Vagina (tissue), 2 donors: ENCODE measurements at places on chromosomes 7 and 10.
A peak's percentile ranks its signal among the peaks of the same experiment; 100 is the strongest.

GRCh38 chr7:50095634-50096033 is 2.6 kb upstream of the ZPBP start:
- DNase-seq = no peak

DNA sequence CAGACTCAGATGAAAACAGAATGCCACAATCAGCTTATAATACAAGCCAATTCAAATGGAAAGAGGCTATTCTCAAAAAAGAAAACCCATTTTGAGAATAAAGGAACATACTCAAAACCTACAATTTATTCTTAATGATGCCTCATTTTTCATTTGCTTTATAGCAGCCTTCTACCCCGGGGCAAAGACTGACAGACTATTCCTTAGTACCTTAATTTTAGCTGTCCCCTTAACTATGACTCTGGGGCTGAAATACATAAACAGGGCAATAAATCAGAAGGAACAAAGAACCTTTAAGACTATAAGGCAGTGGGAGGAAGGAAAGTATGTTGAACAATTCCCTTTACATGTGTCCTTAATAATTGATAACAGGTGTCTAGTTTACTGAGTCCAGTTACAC is 76.8 kb downstream of the TMEM106B start:
- no peak for DNase-seq

GRCh38 chr10:35426657-35427056 is 90.3 kb downstream of the CCNY start:
- DNase-seq = no peak

GRCh38 chr10:114506871-114507385 is 102.6 kb upstream of the AFAP1L2 start:
- DNase-seq = no peak

DNA sequence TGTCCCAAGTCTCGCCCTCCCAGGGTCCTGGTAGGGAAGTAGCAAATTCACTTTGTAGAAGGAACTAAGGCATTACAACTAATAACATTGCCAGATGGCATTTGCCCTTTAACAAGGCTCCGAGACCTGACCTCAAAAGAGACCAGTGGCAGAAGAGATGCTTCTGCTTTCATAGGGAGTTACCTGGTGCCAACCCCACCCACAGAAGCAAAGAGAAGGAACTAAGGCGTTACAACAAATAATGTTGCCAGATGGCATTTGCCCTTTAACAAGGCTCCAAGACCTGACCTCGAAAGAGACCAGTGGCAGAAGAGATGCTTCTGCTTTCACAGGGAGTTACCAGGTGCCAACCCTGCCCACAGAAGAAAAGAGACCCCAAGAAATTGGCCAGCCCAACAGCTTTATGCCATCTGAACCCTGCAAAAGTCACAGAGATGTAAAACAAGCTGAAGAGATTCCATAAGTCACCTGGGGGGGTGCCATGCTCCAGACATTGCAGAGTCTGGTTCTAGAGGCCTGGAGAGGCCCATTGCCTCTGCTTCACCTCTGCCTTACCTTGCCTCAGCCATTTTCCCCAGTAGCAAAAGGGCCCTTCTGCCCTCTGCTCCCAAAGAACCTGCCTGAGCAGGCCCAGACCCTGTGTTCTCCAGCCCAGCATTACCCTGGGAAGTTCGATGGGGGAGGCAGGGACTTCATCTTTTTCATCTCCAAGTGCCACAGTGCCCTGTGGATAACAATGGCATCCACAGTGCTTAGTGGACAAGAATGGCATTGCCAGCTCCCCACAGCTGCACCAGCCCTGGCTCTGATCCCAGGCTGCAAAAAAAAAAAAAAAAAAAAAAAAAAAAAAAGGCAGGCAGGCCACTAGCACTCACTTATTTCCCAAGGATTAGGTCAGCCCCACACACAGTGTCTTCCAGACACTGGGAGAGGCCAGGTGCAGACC is 179.5 kb upstream of the PLXNA4 start:
- DNase-seq = no peak

DNA sequence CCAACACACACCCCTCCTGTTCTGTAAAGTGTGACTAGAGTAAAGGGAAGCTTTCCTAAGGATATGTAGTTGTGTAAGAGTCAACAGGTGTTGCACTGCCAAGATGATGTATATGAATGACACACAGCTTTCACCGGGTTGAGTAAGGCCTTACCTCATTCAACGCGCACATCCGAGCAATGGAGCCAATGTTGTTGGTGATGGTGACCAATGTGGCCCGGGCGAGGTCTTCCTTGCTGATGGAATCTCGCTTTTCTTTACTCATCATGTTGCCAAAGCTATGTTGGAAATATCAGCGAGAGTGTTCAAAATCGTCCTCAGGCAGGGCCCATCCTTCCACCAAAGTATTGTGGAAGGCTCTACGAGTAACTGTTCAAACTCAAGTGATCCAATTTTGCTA is 52.0 kb downstream of the PANK1 start:
- no peak for DNase-seq

DNA sequence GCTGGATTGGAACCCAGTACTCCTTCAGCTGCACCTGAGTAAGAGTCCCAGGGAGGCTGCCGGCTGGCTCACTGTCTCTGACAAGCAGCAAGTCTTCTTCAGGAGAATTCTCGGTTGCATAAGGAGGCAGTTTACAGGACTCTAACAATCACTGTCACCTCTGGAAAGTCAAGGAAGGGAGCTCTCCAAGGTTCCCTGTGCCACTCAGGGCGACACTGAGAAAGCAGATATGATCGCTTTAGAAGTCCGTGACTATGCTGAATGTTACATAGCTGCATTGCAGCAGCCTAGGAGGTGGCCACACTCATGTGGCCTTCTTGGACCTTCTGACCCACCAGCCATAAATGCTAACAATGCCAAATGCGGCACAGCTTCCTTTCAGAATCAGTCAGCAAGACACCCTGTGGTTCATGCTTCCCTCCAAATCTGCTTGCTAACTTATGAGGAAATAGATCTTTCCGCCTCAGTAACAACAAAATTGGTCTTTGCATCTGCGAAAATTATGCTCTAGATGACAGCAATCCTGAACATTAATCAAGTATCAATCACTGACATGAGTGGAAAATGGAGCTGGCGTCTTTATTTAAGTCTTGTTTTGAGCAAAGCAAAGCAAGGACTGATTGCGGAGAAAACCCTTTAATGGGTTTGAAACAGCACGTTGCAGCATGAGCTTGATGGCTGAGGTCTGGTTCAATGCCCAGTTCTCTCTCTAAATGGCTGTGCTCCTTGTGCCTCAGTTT is 132.9 kb downstream of the ATXN7L1 start:
- no peak for DNase-seq

GRCh38 chr10:12971001-12971788 is 30.3 kb downstream of the CCDC3 start:
- peak; percentile 49 for DNase-seq

- DNase-seq = no peak
These were observed 42.7 kb upstream of the CACNB2 start for GRCh38 chr10:18097524-18097923.

DNA sequence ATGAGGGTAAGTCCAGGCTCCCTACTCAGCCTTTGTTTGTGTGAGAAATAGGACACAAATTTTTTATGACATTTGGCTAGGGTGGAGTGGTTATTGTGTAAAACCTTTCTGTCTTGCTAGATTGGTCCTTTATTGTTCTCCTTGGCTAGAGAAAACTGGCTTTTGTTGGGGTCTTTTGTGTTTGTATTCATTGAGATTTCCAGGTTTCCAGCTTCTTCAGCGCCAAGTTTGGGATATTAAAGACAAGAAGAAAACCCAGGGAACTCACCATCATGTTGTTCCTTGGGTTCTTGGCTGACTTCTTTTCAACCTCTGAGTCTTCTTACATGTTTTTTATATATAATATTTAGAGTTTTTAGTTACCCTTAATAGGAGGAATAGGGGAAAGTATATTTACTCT is 310.0 kb downstream of the HPSE2 start:
- DNase-seq = no peak

DNA sequence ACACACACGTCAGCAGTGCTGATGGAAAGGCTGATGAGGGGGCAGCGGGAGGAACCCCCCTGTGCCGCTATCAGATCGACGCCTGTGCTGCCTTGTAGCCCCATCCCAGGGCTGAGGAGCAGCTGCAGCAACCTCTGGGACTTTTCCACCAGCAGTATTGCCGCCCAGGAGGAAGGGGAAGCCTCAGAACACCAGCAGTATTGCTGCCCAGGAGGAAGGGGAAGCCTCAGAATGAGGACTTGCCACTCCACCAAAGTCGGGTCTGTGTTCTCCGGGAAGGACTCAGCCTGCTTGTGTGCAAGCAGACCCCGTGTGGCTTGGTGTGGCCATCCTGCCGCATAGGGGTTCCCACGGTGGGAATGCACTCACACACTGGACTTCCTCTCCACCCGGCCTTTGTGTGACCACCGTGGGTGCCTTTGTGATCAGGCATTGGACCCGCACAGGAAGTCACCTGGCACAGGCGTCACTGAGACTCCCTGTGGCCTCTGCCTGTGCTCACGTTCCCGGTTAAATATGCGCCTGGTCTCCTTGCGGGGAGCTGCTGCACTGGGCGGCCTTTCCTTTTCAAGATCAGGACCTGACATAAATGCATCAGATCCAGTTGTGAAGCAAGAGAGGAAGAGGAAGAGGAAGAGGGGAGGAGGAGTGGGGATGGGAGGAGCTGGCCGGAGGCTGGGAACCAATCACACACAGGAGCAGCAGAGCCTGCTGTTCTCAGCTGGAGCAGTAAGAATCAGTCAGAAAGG is 248.5 kb downstream of the DNAJB6 start:
- no peak for DNase-seq

DNA sequence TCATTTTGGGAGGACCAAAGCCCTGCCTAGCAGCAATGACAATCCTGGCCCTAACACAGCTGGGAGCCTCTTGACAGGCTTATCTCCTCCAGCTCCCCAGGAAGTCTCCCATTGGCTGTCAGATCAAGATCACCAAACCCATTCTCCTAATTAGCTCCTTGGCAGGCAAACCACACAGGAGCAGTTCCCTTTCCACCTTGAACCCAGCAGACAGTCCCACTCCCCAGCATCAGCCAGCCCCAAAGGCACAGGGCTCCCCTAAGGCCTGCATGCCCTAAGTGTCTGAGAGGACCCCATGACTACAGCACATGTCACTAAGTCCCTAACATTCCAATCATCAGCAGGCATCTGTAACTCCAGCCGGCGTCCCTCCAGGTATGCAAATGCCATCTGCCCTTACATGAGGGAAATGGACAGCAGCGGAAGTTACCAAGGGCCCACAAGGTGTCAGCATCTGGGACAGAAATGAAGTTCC is 348.5 kb downstream of the KCNMA1 start:
- DNase-seq = no peak

- DNase-seq = no peak
These were observed 18.6 kb upstream of the SMO start for GRCh38 chr7:129169686-129170440.

DNA sequence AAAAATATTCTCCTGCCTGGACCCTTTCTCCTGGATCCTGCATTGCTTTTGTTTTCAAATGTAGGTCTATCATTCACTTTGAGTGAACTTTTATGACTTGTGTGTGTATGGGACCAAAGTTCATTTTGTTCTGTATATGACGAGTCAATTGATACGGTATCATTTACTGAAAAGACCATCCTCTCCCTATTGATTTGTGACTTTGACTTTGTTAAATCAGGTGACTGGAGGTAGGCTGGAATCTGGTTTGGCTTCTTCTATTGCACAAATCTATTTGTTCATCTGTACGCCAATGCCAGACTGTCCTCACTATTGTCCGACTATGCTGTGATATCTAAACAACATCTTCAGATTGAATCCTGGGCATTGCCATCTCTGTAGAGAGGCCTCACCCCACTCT is 5.3 kb upstream of the ARMS2 start:
- no peak for DNase-seq

DNA sequence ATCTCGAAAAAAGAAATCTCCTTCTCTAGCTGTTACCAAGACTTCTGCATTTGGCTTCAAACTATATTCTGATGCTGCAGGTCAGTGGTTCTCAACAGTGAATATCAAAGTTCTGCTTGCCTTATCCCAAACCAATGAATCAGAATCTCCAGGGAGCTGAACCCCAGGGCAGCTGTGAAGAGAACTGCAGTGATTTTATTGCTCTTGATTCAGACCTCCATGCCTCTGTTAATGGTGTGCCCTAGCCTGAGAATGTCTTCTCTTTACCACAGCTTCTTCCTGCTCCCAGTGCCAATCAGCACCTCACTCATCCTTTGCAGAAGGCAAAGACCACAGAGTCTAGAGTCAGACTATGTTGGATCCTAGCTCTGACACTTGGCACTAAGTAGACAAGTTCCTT is 46.2 kb upstream of the MRLN start:
- DNase-seq = no peak

DNA sequence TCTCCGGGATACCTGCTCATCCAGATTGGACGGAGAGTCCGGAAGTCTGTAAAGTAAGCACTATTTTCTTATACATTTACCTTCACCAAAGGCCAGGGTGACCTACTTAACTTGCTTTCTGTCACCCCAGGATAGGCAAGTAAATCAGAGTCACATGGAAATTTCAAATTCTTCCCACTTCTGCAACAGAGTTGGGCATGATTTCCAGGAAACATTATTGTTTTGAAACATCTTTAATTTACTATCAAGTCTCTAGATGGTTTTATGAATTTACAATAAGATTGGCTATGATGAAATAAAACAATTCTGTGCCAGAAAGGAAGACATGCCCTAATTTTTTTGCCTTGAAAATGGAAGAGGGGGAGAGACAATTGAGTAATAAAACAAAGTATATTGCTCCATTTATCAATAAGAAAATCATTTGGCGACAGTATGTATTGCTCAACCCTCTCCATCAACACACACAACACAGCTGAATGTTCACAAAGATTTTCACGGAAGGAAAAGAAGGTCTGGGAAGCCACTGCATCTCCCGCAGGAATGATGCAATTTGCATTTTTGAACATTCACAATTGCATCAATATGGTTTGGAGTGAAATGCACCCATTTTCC is 702.8 kb downstream of the PARD3 start:
- peak; percentile 77 for DNase-seq

- no peak for DNase-seq
These were observed 26.0 kb downstream of the FAM241B start for GRCh38 chr10:69655868-69656555.

DNA sequence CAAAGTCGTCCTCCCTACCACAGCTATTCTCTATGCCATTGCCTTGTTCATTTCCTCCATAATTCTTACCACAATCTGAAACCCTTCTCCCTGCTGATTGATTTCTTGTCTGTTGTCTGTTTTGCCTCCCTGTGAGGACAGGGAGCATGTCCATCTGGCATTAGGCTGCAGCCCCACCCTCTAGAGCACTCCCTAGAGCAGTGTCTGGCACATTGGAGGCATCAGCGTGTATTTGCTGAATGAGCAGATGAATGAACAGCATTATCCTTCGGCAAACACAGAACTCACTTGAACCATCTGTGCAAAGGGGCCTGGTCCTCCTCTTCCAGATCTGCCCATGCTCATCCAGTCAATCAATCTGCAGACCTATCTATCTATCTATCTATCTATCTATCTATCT is 5.1 kb upstream of the DMBT1 start:
- no peak for DNase-seq
